Panc1 (cell line): ENCODE measurements at places on chromosomes 16 and 17. TPM values are rescaled to one million over a fixed set of nuclear protein-coding genes. Genes with fewer than 3 reads are reported as not detected.

DNA sequence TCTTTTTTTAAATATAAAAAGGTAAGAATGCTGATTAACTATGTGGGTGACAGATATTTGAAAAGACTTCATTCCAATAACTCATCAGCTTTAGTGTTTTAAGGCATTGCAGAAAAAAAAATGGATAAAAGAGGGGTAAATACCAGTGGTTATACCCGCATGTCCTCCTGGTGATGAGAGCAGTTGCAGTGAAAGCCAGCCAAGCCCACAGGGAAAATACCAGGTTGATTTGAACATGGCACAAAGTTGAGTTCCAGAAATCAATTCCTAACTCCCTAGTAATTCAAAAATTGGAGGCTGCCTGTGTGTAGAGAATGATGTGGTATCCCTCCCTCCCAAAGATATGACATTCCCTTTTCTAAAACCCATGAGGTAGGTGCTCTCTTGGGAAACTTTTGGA lies 453.2 kb upstream of the SOX9 start:
- DNase-seq, result no peak

GRCh38 chr16:68426347-68426652 lies 22.0 kb downstream of the SMPD3 start:
- no peak for DNase-seq

GRCh38 chr16:86545954-86546637 lies 8.9 kb downstream of the MTHFSD start:
- DNase-seq, result no peak

- no peak for DNase-seq
Observed at GRCh38 chr16:30651124-30652004, 604 bp downstream of the PRR14 start.

DNA sequence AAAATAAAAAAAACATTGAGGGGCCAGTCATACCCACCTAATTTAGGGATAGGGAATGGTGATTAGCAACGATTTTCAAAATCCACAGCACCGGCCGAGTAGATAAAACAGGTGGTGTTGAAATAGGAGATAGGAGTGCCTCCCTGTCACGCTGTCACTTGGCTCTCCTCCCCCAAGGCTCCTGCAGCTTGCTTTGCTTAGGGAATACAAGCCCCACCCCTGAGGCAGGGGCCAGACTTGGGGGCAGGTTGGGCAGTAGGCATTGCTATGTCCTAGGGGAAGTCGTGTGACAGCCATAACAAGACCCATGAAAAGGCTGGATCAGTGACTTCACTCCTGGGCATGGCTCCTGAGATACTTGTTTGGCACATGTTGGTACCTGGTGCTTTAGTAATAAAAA lies 25.8 kb downstream of the POLR2A start:
- no peak for DNase-seq

GRCh38 chr16:78057803-78058564 lies 35.6 kb downstream of the CLEC3A start:
- DNase-seq, result no peak

GRCh38 chr16:90035902-90036301 lies 16.6 kb upstream of the DBNDD1 start:
- no peak for DNase-seq

DNA sequence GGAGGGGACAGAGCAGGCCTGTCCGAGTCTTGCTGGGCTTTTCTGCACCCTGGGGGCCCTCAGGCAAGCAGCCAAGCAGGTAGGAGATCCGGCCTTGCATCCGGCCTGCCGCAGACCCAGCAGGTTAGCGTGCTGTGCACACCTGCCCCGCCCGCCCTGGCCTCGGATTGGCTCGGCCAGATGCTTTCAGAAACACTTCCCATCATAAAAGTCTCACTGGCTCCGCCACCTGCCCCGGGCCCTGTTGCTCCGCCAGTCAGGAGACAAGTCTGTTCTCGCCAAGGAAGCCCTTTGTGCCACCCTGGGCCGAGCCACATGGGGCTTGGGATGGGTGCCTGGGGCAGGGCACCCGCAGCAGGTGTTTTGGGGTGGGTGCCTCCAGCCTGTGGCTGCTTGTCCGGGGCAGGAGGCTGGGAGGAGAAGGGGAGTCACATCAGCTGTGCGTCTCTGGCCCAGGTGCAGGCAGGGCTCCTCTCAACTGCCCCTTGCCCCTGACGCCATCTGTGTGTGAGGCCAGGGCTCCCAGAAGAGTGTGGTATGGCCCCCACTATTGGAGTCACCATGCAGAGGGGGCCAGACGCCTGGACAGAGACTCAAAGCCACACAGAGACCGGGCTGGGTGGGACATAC lies 228.2 kb upstream of the GSE1 start:
- DNase-seq, result no peak

GRCh38 chr16:14301169-14302030 lies 230.3 kb downstream of the MRTFB start:
- DNase-seq, result no peak

GRCh38 chr17:78658281-78658785 lies 81.1 kb upstream of the DNAH17 start:
- no peak for DNase-seq

DNA sequence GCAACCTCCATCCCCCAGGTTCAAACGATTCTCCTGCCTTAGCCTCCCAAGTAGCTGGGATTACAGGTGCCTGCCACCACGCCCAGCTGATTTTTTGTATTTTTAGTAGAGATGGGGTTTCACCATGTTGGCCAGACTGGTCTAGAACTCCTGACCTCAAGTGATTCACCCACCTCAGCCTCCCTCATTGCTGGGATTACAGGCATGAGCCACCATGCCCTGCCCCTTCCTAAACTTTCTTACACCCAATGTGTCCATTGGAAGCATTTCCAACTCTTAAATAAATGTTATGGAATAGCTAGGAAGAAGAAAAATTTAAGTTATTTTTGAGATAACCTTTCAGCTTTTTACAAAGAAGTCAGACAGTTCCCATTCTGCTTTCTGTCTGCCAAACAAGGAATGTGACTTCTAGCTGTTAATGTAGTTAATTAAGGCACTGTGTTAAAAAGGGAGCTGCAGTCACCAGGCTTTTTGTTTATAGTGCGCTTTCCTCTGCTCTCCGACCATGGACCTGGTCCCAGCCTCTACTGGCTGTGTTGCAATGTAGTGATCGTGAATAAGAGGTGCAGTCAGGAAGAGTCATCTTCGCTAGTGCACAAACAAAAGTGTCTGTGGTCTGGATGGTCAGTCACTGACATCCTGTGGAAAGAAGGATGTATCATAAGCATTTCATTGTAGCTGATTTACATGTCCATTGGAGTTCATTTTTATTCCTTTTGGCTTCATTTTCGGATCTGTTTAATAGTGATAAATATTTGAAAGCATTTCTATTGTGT lies 39.7 kb downstream of the USP10 start:
- DNase-seq, result no peak

DNA sequence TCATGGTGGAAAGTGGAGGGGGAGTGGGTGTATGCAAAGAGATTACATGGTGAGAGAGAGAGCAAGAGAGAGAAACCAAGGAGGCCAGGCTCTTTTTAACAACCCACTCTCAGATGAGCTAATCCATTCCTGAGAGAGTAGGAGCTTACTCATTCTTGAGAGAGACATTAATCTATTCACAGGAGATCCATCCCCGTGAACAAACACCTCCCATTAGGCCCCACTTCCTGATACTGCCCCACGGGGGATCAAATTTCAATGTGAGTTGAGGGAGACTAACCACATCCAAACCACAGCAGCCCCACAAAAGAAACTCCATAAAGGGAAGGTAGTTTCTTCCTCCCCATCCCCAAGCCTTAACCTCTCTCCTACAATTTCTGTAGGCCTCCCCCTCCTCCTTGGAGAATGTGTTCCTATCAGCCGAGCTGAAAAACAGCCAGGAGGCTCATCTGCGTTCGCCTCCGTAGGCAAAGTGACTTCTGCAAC lies 450.0 kb downstream of the NPIPA7 start:
- DNase-seq, result no peak

GRCh38 chr17:17729620-17730249 lies 48.5 kb downstream of the RAI1 start:
- DNase-seq, result peak; percentile 20

DNA sequence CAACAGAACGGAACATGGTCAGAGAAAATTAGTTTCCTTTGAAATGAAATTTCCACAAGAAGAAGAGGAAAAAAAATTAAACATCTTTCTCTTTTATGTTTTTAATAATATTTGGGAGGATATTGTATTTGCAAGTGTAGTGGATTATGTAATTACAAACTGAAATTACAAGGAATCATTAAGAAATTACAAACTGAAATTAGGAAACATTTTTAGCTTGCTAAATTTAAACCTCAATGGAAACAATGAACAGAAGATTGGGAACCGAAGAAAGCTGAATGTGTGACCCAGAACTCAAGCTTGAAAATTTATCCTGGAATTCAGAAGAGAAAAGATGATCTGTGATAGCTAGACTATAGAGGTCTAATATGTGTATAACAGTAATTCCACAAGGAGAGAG lies 4.4 kb upstream of the PIK3R5 start:
- no peak for DNase-seq

DNA sequence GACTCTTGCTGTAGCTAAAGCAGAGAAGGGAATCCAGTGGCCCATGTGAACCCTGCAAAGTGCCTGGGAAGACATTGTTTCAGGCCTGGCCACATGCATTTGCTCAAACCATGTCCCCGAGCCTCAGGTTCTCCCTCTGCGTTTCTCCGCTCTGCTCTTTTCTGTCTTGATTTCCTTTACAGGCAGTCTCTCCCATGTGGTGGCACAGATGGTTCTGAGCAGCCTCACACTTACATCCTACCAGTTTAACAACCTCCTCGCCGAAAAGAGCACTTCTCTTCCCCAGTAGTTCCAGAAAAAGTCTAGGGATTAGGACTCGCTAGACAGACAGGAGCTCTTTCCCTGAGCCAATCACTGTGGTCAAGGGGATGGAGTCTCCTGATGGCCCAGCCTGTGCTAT lies 28.3 kb upstream of the MYH10 start:
- DNase-seq, result no peak

GRCh38 chr17:45584092-45585036 lies 93.8 kb upstream of the PLEKHM1 start:
- no peak for DNase-seq

DNA sequence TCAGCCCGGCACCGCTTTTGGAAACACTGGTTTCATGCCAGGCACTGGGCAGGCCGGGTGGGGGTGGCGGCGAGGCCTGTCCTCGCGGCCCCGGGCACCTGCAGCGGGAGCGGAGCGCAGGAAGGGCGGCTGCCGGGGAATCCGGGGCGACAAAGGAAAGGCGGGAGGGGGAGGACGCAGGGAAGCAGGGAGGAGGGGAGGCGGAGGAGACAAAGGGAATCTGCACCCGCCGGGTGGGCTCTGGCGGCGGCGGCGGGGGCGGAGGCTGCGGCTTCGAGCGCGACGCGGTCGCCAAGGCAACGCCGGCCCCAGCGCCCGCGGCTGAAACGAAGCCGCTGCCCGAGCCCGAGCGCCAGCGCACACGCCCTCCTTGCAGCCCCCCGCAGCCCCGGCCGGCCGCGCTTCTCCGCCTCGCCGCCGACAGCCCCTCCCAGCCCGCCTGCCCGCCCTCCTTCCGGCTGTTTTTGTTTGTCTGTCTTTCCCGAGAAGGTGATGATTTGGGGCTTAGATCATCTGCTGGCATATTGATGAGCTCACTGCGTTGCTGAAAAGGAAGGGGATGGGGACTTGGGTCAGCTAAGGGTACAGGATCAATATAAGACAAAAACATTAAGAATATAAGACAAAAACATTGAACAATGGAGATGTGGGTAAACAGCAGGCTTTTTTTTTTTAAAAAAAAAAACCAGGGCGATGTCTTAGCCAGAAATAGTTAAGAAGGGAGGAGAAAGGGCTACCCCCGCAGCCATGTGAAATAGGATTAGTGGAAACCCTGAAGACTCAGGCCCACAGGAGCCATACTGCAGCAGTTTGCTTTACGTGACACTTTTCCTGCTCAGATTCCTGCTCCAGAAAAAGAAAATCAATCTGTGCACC lies 32.7 kb downstream of the CDK5R1 start:
- DNase-seq, result no peak

- DNase-seq, result no peak
Observed at GRCh38 chr16:10754941-10755340, 11.3 kb downstream of the NUBP1 start.

The UMOD gene
- not detected for total RNA-seq

The KRTAP4-5 gene
- total RNA-seq, result not detected

The ORC6 gene
- total RNA-seq, result 33.5 TPM

The CHD9NB gene
- 0.64 TPM for total RNA-seq

The NPIPB6 gene
- 1.3 TPM for total RNA-seq

The TP53TG3C gene
- not detected for total RNA-seq

The PTX4 gene
- total RNA-seq, result not detected

The TTYH2 gene
- total RNA-seq, result 8.3 TPM

The CES4A gene
- total RNA-seq, result 6.1 TPM

The IGFALS gene
- total RNA-seq, result 0.10 TPM
